ENCODE measurements at places on chromosomes 7 and 10.
A peak's percentile ranks its signal among the peaks of the same experiment; 100 is the strongest.

DNA sequence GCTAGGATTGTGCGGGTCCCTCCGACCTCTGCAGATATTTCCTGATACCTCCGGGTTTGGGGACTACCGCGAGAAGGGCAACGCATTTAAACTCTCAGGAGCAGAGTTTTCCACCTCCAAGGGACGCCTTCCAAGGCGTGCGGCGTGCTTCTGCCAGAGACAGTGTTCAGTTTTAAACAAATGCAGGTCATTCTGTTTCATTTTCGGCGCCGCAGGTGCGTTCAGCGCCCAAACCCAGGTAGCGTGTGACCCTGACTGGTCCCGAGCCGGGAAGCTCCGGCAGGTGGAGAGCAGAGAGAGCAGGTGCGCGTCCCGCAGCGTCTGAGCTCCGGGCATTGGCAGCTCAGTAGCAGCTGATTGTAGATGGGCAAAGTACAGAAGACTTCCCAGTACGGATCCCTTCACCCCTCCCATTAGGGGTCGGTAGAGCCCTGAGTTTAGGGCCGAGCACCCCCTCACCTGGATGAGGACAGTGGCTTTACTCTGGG lies 1.4 kb upstream of the CYP26A1 start:
- DNase-seq: no peak

DNA sequence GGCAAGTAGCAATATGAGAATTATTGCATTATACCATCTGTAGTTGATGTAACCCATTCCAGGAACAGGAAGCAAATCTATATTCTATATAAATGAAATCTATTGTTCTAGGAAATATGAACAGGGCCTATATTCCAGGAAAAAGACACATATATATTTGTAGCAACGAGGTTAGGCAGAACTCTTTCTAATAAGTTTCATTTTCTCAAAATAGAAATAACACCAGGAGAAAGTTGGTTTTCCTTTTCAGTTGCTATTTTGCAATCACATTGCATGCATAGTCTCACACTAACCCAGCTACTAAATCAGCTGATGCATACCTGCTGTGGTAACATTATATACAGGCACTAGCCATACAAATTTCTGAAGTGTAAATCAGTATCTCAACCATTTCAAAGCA lies 6.2 kb upstream of the IFIT2 start:
- no peak for DNase-seq

DNA sequence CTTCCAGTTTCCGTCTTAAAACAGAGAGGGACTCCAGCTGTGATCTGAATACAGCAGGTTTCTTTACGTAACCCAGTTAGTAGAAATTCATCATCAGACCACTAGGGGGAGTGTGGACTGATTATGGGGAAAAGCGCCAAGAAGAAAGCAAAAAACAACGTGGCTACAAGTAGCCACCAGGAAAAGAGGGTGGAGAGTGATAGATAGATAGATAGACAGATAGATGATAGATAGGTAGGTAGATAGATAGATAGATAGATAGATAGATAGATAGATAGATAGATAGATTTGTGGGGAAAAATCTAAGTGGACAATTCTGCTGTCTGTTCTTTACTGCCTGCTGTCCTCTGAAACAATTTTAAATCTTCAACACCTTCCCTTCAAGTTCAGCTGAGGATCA lies 12.7 kb upstream of the AKR1B10 start:
- peak; percentile 70 for DNase-seq

GRCh38 chr7:114298011-114298410 lies 116.6 kb upstream of the FOXP2 start:
- DNase-seq: no peak

- DNase-seq: no peak
Observed at GRCh38 chr10:131496351-131497052, 185.0 kb upstream of the TCERG1L start.

- DNase-seq: no peak
Observed at GRCh38 chr7:4734587-4735345, 40.7 kb upstream of the AP5Z1 start.

DNA sequence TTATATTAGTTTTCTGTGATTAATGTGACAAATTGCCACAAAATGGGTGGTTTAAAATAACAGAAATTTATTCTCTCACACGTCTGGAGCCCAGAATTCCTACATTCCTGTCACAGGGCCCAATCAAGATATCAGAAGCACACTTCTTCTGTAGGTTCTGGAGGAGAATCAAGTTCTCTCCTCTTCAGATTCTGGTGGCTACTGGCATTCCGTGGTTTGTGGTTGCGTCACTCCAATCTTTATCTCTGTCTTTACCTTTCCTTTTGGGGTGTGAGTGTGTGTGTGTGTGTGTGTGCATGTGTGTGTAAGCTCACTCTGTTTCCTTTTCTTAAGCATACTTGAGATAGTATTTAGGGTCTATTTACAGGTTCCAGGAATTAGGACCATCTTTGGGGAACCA lies 115.5 kb upstream of the DKK1 start:
- DNase-seq: no peak
